ENCODE measurements at places on chromosomes 2 and 18. TPM values are rescaled to one million over a fixed set of nuclear protein-coding genes. Genes with fewer than 3 reads are reported as not detected.

The FAM237A gene
- total RNA-seq, result not detected

The TEKT4 gene
- total RNA-seq, result not detected

The BMPR2 gene
- 29.6 TPM for total RNA-seq

The PLA2R1 gene
- 20.0 TPM for total RNA-seq

The TACR1 gene
- not detected for total RNA-seq

The MTCL1 gene
- total RNA-seq, result 20.5 TPM

The GKN2 gene
- total RNA-seq, result not detected

The ZSWIM2 gene
- total RNA-seq, result not detected

The REG3G gene
- not detected for total RNA-seq

The ROCK1 gene
- total RNA-seq, result 37.3 TPM

The GAREM2 gene
- total RNA-seq, result 0.63 TPM

The RAB6C gene
- not detected for total RNA-seq

The CARF gene
- 2.6 TPM for total RNA-seq

The SERPINB12 gene
- total RNA-seq, result not detected

The LDLRAD4 gene
- total RNA-seq, result 2.0 TPM

The TMEM247 gene
- total RNA-seq, result not detected

The SCYGR4 gene
- not detected for total RNA-seq

The ANKRD30BL gene
- not detected for total RNA-seq

The CCDC178 gene
- total RNA-seq, result not detected

The RGPD6 gene
- 44.7 TPM for total RNA-seq

The APOB gene
- total RNA-seq, result 0.27 TPM

The CD8B2 gene
- total RNA-seq, result not detected

The SLC39A6 gene
- 19.9 TPM for total RNA-seq

The NOSTRIN gene
- total RNA-seq, result 0.36 TPM

The MARCHF4 gene
- 7.2 TPM for total RNA-seq

The MTLN gene
- 70.8 TPM for total RNA-seq

The HOXD3 gene
- total RNA-seq, result 0.54 TPM

The ABCG8 gene
- total RNA-seq, result not detected

The REG3A gene
- total RNA-seq, result not detected

The MC4R gene
- total RNA-seq, result not detected

The GREB1 gene
- total RNA-seq, result 0.09 TPM

The TBR1 gene
- total RNA-seq, result under 0.01 TPM

The FOXI3 gene
- total RNA-seq, result not detected

The POTEJ gene
- total RNA-seq, result 0.09 TPM

The CXCR1 gene
- not detected for total RNA-seq

The WDR54 gene
- total RNA-seq, result 46.7 TPM

The STK25 gene
- 347 TPM for total RNA-seq

The KIAA2012 gene
- not detected for total RNA-seq

The IFT172 gene
- total RNA-seq, result 28.0 TPM

The ADGRF3 gene
- total RNA-seq, result under 0.01 TPM

The ZNF396 gene
- total RNA-seq, result 0.56 TPM

The SIX3 gene
- total RNA-seq, result not detected

The LOXL3 gene
- total RNA-seq, result 0.99 TPM

The UGT1A8 gene
- total RNA-seq, result not detected

The ZNF407 gene
- total RNA-seq, result 17.2 TPM

The PLCL1 gene
- 3.8 TPM for total RNA-seq

The PROC gene
- not detected for total RNA-seq

The FAM228A gene
- total RNA-seq, result 0.28 TPM

The LYG1 gene
- 0.27 TPM for total RNA-seq

The CIAO1 gene
- total RNA-seq, result 70.8 TPM

The KLHL41 gene
- 0.09 TPM for total RNA-seq

The NYAP2 gene
- not detected for total RNA-seq

The TMEM198 gene
- not detected for total RNA-seq

The FHOD3 gene
- total RNA-seq, result 4.0 TPM

The MPP4 gene
- total RNA-seq, result 8.9 TPM

The ANKAR gene
- 4.3 TPM for total RNA-seq
